ENCODE measurements at places on chromosomes 11 and 22. TPM values are rescaled to one million over a fixed set of nuclear protein-coding genes. Genes with fewer than 3 reads are reported as not detected.

HEPHL1 gene
- total RNA-seq, result 0.11 TPM

SLC17A6 gene
- not detected for total RNA-seq

TREH gene
- under 0.01 TPM for total RNA-seq

DNAJB13 gene
- total RNA-seq, result not detected

IFITM2 gene
- total RNA-seq, result 11.0 TPM

ELMOD1 gene
- 1.1 TPM for total RNA-seq

OR51G2 gene
- not detected for total RNA-seq

STK33 gene
- total RNA-seq, result 4.7 TPM

HOATZ gene
- under 0.01 TPM for total RNA-seq

YPEL4 gene
- 0.66 TPM for total RNA-seq

DERL3 gene
- total RNA-seq, result 0.44 TPM

TAF1D gene
- 197 TPM for total RNA-seq

BARX2 gene
- total RNA-seq, result not detected

XBP1 gene
- 354 TPM for total RNA-seq

FUT4 gene
- total RNA-seq, result 5.5 TPM

OR51B5 gene
- total RNA-seq, result not detected

APOA4 gene
- total RNA-seq, result not detected

SLC22A6 gene
- not detected for total RNA-seq

AIFM3 gene
- 0.33 TPM for total RNA-seq

LUZP2 gene
- total RNA-seq, result 0.11 TPM

DEUP1 gene
- under 0.01 TPM for total RNA-seq

SH3BP1 gene
- 11.7 TPM for total RNA-seq

PTGDR2 gene
- total RNA-seq, result 0.11 TPM

TOMM22 gene
- 90.2 TPM for total RNA-seq

OMP gene
- total RNA-seq, result 0.75 TPM

SPI1 gene
- not detected for total RNA-seq

RTN4RL2 gene
- total RNA-seq, result under 0.01 TPM

PRRG4 gene
- 0.12 TPM for total RNA-seq

GDPD4 gene
- total RNA-seq, result not detected

SCUBE1 gene
- not detected for total RNA-seq

CRYBB3 gene
- not detected for total RNA-seq

IGLL1 gene
- not detected for total RNA-seq

EFCAB6 gene
- 3.6 TPM for total RNA-seq

PANX3 gene
- not detected for total RNA-seq

NLRP14 gene
- 0.50 TPM for total RNA-seq

OR9Q1 gene
- not detected for total RNA-seq
